Thoracic aorta (tissue), 2 donors: ENCODE measurements at places on chromosomes 11 and 22. TPM values are rescaled to one million over a fixed set of nuclear protein-coding genes. Genes with fewer than 3 reads are reported as not detected.

The APIP gene
- total RNA-seq = 16.9 TPM

The FEN1 gene
- 4.5 TPM for total RNA-seq

The MCHR1 gene
- total RNA-seq = 0.41 TPM

The KCNJ5 gene
- total RNA-seq = 6.9 TPM

The F2 gene
- total RNA-seq = not detected

The MS4A3 gene
- not detected for total RNA-seq

The TP53AIP1 gene
- total RNA-seq = not detected

The OR52I1 gene
- not detected for total RNA-seq

The SHISAL1 gene
- 3.4 TPM for total RNA-seq

The SEC14L2 gene
- total RNA-seq = 18.3 TPM

The HTR3B gene
- total RNA-seq = not detected

The THY1 gene
- 12.0 TPM for total RNA-seq

The NCF4 gene
- total RNA-seq = 68.8 TPM

GRCh38 chr22:43315687-43316217 lies 27.4 kb downstream of the SCUBE1 start:
- no peaks in the 10 kb centered on the region for H3K27me3 ChIP-seq
- no peak for DNase-seq
- H3K4me1 ChIP-seq = peaks cover 20% of the 10 kb centered on the region
- H3K36me3 ChIP-seq = no peaks in the 10 kb centered on the region
- H3K27ac ChIP-seq = no peak overlapping the region

GRCh38 chr11:110219006-110219785 lies 77.2 kb downstream of the RDX start:
- DNase-seq = no peak
- H3K27ac ChIP-seq = no peak overlapping the region
- H3K36me3 ChIP-seq = peaks cover 5% of the 10 kb centered on the region

DNA sequence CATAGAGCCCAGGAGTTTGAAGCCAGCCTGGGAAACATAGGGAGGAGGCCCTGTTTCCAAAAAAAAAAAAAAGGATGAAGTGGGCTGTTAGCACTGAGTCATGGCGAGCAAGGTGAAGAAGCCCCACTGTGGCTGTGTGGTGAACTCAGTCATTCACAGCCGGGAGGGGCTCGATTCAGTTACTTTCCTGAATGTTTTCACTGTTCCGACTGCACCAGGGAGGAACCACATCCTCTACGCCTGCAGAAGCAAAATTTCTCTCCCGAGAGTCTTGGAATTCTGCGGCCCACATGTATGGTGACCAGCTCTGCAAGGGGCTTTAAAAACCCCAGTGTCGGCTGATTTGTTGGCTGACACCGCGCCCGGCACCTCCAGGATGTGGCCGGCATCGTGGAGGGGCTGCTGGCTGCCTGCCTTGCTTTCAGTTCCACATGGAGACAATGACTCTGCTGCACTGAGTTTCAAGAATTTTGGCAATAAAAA lies 27.8 kb upstream of the GRAMD4 start:
- H3K4me1 ChIP-seq = peaks cover 22% of the 10 kb centered on the region
- H3K27ac ChIP-seq = peak overlapping the region; percentile 60
- no peak for DNase-seq
- no peaks in the 10 kb centered on the region for H3K27me3 ChIP-seq
- peak overlapping the region; percentile 64 for H3K4me3 ChIP-seq

- H3K4me3 ChIP-seq = no peak overlapping the region
- no peak overlapping the region for H3K27ac ChIP-seq
- H3K27me3 ChIP-seq = no peaks in the 10 kb centered on the region
- H3K36me3 ChIP-seq = no peaks in the 10 kb centered on the region
- no peak for DNase-seq
- peaks cover 3% of the 10 kb centered on the region for H3K4me1 ChIP-seq
Observed at GRCh38 chr11:95692526-95693260, 96.9 kb downstream of the FAM76B start.

DNA sequence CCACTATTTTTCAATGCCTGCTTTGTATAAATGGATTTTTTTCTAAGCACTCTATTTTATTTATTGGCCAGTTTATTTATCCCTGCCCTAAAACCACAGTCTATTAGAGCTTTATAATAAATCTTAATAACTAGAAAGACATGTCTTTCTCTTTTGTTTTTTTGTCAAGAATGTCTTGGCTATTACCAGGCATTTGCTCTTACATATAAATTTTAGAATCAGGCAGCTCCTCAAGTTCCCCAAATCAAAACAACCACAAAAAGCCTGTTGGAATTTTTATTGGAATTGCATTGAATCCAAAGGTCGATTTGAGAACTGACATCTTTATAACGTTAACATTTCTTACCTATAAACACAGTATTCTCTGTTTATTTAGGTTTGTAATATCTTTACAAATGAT lies 85.8 kb upstream of the SC5D start:
- no peak for DNase-seq
- H3K36me3 ChIP-seq = no peaks in the 10 kb centered on the region
- H3K27me3 ChIP-seq = no peaks in the 10 kb centered on the region
- no peak overlapping the region for H3K27ac ChIP-seq

GRCh38 chr11:57501953-57502352 lies 13.5 kb downstream of the SLC43A1 start:
- H3K4me1 ChIP-seq = peaks cover 16% of the 10 kb centered on the region
- no peak for DNase-seq
- no peak overlapping the region for H3K4me3 ChIP-seq
- H3K36me3 ChIP-seq = no peaks in the 10 kb centered on the region

GRCh38 chr11:69202511-69203221 lies 46.9 kb downstream of the SMIM38 start:
- H3K4me3 ChIP-seq = peak overlapping the region; percentile 54
- no peak overlapping the region for H3K27ac ChIP-seq
- H3K27me3 ChIP-seq = no peaks in the 10 kb centered on the region

DNA sequence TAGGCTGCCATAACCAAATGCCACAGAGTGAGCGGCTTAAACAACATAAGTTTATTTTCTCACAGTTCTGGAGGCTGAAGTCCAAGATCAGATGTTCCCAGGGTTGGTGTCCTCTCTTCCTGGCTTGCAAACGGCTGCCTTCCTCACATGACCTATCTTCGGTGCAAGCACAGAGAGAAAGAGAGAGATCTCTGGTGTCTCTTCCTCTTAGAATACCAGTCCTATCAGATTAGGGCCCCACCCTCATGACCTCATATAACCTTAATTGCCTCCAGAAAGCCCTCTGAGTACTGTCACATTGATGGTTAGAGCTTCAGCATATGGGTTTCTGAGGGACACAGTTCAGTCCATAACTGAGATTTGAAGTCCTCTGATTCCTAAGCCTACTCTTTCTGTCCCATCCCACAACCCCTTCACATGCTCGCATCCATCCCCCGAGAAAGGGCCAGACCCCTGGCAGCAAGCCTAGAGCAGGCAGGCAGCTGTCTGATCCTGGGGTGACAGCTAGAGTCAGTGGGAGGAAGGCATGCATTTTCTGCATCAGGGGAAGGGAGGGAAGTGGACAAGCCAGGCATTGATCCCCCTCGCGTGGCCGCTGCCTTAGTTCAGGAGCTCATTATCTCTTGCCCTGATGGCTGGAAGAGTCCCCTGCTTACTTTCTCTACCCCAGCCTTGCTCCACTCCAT lies 114.1 kb downstream of the FAR1 start:
- H3K4me3 ChIP-seq = no peak overlapping the region
- no peak for DNase-seq
- H3K27ac ChIP-seq = no peak overlapping the region
- no peaks in the 10 kb centered on the region for H3K4me1 ChIP-seq
- no peaks in the 10 kb centered on the region for H3K36me3 ChIP-seq

DNA sequence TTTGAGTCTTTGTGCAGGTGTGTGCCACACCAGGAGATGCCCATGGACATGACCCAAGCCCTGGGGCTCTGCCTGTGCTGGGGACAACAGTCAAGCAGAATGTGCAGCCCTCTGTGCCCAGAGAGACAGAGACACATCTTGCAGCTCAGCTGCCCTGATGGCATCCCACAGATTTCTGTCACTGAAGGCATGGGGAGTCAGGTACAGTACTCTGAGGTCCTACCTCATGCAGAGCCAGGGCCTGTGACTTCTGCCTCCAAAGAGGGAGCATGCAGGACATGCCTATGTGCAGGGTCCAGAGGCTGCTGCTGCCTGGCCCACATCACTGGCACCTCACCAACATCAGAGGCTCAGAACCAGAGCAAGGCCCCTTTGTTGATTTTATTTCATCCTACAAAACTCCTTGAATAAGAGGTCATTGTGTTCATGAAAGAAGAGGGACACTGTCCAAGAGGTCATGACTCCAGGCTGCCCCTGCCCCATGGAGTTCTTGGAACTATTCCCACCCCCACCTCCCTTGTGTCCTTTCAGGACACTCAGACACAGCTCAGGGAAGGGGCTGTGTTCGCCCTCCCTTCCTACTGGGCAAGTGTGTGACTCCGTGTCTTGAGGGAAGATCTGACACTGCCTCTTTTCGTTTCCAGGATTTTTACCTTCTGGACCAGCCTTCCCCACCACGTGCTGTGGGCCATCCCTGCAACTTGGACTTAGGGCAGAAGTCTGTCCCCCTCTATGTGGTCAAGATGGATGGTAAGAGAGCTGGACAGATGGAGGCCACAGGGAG lies 62.3 kb downstream of the BTG4 start:
- no peaks in the 10 kb centered on the region for H3K27me3 ChIP-seq
- no peaks in the 10 kb centered on the region for H3K4me1 ChIP-seq
- no peak overlapping the region for H3K4me3 ChIP-seq
- H3K27ac ChIP-seq = no peak overlapping the region
- no peak for DNase-seq
- H3K36me3 ChIP-seq = no peaks in the 10 kb centered on the region

- H3K36me3 ChIP-seq = no peaks in the 10 kb centered on the region
- H3K27me3 ChIP-seq = no peaks in the 10 kb centered on the region
- H3K27ac ChIP-seq = peak within 1 kb of the TSS; percentile 99
Observed at GRCh38 chr11:95923728-95924413, at the start of gene MTMR2. Gene MTMR2, minus strand, starts transcription at chr11:95924107. Its CDS starts 153 bp downstream, at chr11:95923954.

GRCh38 chr22:46256358-46256958 lies 6.4 kb upstream of the CDPF1 start:
- H3K4me3 ChIP-seq = no peak overlapping the region
- H3K36me3 ChIP-seq = no peaks in the 10 kb centered on the region
- peaks cover 3% of the 10 kb centered on the region for H3K4me1 ChIP-seq
- no peak overlapping the region for H3K27ac ChIP-seq

DNA sequence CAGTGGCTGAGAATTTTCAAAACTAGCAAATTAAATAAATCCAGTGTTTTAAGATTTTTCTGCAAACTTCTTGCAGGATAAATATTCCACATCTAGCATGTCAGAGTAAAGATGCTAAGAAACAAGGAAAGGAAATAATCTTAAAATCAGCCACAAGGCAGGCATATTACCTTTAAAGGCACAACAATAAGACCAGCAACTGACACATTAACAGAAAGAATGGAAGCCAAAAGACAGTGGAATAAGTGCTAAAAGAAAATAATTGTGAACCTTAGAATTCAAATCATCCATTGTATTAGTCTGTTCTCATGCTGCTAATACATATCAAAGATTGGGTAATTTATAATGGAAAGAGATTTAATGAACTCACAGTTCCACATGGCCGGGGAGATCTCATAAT lies 132.4 kb downstream of the FAR1 start:
- H3K4me1 ChIP-seq = no peaks in the 10 kb centered on the region
- no peak overlapping the region for H3K4me3 ChIP-seq
- H3K27ac ChIP-seq = no peak overlapping the region
- no peak for DNase-seq
- no peaks in the 10 kb centered on the region for H3K36me3 ChIP-seq
- H3K27me3 ChIP-seq = no peaks in the 10 kb centered on the region

GRCh38 chr11:30113326-30113898 lies 96.6 kb upstream of the KCNA4 start:
- no peak overlapping the region for H3K4me3 ChIP-seq
- H3K4me1 ChIP-seq = no peaks in the 10 kb centered on the region
- H3K27me3 ChIP-seq = no peaks in the 10 kb centered on the region
- H3K36me3 ChIP-seq = no peaks in the 10 kb centered on the region
- H3K27ac ChIP-seq = no peak overlapping the region

DNA sequence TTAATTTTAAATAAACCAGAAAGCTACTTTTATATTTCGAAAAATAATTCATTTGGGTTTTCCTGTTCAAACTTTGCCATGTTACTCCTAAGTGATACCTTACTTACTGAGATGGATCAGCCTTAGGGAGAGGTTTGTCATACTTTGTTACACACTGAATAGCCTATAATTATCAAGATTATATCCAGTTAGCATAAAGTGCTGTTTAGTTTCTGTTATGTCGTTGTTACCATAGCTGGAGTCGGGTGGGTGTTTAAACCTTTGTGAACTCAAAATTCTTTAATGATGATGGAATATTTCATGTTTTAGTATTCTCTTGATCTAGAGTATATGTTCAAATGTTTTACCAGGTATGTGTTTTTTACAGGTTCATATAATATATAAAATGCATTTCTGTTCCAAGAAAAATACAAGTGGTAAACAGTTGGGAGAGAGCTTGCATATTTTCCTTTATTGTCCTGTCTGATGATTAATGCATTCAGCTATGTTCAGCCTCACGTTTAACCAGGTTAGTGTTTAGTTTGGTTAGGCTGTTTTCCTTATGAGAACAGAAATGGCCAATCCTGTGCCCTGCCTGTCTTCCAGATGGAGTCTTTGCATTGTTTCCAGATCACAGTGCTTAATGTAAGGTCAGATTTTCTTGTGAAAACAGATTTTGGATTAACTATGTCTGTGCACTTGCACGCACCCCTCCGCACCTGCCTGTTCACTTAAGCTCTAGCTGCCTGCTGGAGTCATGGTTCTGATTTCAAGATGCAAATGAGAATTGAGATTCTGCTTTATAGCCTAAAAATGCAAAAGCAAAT lies 105.6 kb downstream of the ATXN10 start:
- no peak overlapping the region for H3K4me3 ChIP-seq
- H3K27me3 ChIP-seq = no peaks in the 10 kb centered on the region
- DNase-seq = no peak
- no peaks in the 10 kb centered on the region for H3K36me3 ChIP-seq
- no peak overlapping the region for H3K27ac ChIP-seq
- no peaks in the 10 kb centered on the region for H3K4me1 ChIP-seq

DNA sequence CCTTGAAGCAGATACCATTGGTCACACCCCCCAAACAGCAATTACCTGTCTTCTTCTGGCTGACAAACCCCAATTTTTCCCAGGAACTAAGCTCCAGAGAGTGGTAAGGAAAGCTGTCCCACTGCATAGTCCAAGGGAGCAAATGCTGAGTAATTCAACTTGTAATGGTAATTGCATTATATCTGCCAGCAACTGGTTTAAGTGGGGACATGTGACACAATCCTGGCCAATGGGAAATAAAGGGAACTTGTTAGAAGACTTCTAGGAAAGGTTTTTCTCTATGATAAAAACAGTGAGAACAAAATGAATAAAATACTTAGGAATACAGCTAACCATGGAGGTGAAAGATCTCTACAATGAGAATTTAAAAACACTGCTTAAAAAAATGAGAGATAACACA lies 9.5 kb upstream of the ISX start:
- no peaks in the 10 kb centered on the region for H3K27me3 ChIP-seq
- no peak overlapping the region for H3K4me3 ChIP-seq

- peaks cover 25% of the 10 kb centered on the region for H3K4me1 ChIP-seq
- DNase-seq = no peak
- H3K27me3 ChIP-seq = no peaks in the 10 kb centered on the region
Observed at GRCh38 chr22:26711205-26711963, 54.0 kb downstream of the MIAT start.

DNA sequence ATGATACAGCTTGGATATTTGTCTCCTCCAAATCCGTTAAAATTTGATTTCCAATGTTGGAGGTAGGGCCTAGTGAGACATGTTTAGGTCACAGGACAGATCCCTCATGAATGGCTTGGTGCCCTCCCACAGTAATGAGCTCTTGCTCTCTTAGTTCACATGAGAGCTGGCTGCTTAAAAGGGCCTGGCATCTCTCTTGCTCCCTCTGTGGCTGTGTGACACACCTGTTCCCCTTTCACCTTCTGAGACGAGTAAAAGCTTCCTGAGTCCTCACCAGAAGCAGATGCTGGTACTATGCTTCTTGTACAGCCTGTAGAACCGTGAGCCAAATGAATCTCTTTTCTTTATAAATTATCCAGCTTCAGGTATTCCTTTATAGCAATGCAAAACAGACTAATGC lies 3.5 kb downstream of the VPS37C start:
- peaks cover 53% of the 10 kb centered on the region for H3K4me1 ChIP-seq
- H3K27me3 ChIP-seq = no peaks in the 10 kb centered on the region
- no peaks in the 10 kb centered on the region for H3K36me3 ChIP-seq
- DNase-seq = no peak
